ENCODE measurements at places on chromosomes 11 and 22.

- DNase-seq = no peak
Observed at GRCh38 chr11:36345084-36345511, 49.0 kb downstream of the PRR5L start.

- DNase-seq = peak; percentile 78
Observed at GRCh38 chr11:110425751-110426545, 3.8 kb upstream of the FDX1 start.

DNA sequence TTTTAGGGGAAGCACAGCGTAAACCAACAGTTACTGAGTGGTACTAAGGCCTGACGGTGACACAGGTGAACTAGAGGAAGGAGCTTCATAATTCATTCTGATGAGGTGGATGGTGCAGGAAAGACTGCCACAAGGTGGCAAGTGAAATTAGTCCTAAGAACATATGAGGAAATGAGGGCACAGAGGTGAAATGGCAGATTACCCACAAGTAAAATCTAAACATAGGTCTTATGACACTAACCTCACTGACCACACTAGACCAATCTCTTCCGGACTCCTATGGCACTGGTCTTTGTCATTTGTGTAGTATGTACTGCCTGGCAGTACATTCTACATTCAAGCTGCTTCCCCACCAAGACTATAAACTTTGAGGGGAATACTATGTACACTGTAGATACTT is 20.2 kb downstream of the GAB2 start:
- no peak for DNase-seq

- peak; percentile 1 for DNase-seq
Observed at GRCh38 chr22:31436132-31436531, 36.7 kb downstream of the DRG1 start.
